HCT116 (cell line): ENCODE measurements at places on chromosomes 12 and 14.

- DNase-seq, result no peak
Measured at GRCh38 chr12:107437954-107438353, 247.6 kb upstream of the PWP1 start.

GRCh38 chr12:129002427-129002826 lies 149.1 kb downstream of the GLT1D1 start:
- no peak for DNase-seq

DNA sequence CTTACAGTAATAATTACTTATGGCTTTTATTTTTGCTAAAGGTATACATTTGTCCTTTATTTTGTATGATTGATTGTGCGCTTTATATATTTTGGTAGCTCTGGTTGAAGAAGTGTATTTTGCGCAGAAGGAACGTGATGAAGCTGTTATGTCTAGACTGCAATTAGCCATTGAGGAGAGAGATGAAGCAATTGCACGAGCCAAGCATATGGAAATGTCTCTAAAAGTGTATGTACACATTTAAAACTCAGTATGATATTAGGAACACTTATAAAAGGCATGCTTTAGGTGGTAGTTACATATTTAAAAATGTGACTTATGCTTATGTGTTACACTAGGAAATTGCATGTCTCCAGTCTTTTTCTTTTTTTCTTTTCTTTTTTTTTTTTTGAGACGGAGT lies 87.5 kb downstream of the MIPOL1 start:
- no peak for DNase-seq

DNA sequence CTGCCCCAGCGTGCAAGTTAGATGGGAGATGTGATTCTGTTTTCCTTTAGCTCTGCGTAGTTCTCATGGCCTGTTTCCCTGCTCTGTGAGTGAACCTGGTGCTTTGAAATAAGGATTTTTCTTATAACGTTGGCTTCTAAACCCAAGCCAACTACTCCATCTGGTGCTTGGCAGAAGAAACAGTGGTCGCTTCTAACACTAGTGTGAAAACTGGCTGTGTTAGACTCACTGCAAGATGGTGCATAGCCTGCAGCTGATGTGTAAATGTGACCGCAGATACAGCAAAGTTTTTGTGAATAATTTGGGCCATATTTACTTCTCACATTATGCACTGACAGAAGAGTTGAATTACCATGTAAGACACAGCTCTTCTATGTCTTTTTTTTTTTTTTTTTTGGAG lies 12.2 kb downstream of the GTF2H3 start:
- no peak for DNase-seq

DNA sequence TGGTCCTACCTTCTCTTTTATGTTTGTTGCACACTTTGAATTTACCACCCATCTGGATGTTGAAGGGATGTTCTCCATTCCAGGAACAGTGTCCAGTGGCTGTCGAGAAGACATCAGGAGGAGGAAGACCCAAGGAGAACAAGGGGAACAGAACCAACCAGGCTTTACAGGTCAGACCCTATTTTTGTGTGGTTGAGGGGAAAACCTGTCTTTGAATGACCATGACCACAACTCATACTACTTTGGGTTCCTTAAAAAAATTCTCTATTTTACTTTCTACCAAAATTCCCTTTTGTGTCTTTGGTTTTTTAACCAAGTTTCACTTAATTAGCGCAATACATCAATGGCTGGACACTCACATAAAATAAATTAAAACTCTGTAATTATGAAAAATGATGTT lies 78.7 kb downstream of the PLXNC1 start:
- DNase-seq, result no peak

DNA sequence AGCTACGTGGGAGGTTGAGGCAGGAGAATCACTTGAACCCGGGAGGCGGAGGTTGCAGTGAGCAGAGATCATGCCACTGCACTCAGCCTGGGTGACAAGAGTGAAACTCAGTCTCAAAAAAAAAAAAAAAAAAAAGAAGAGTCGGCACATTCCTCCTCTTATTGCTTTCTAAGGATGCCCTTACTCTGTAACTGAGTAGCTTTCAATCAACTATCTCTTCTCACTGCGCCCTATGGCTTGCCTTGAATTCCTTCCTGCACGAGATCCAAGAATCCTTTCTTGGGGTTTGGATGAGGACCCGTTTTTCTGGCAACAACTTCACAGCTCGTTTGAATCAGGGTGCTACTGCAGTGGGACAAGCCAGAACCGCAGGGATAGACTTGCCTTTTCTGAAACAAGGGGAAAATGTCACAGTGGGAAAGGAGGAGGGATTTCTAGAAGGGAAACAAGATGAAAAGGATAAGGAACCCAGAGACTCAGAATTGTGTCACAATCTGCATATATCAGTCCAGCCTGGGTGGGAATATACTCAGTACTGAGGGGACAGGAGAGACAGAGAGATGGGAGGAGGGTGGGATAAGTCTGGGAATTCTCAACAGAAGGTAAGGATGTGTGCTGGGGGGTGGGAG lies 16.1 kb upstream of the RND1 start:
- no peak for DNase-seq

- DNase-seq, result no peak
Measured at GRCh38 chr12:17577405-17577804, 512.6 kb downstream of the RERGL start.

- no peak for DNase-seq
Measured at GRCh38 chr14:44170556-44170955, 336.5 kb downstream of the FSCB start.

GRCh38 chr12:130136509-130137039 lies 25.7 kb upstream of the FZD10 start:
- no peak for DNase-seq

DNA sequence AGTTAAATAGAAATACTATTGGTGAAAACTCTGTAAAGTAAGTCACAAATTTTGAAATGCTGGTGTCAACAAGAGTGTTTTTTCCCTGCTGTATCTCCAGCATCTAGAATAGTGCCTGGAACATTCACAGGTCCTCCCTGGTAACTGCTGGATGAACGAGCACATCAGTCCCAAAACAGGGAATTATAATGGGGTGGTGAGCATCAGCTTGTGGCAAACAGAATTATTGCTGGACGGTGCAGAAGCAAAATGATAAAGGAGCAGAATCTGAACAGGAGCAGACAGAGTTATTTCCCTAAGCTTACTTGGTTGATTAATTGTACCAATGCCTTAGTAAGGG lies 129.9 kb downstream of the GRIP1 start:
- no peak for DNase-seq

DNA sequence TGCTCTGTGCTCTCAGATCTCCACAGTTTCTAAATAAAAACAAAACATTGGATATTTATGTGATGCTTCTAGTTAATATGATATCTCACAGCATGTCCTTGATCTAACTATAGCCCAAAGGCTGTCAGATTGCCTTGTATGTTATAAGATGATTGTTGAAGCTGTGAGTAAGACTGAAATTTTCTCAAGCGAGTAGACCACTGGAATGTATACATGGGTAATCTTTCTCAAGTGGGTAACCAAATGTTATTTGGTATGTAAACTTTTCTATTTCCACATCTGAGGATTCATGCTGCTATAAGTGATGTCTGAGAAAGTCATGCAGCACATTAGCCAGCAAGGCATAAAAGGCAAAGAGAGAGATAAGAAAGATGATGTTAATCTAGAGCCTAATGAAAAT lies 886.7 kb downstream of the NRXN3 start:
- DNase-seq, result no peak

GRCh38 chr12:129067491-129067890 lies 214.2 kb downstream of the GLT1D1 start:
- DNase-seq, result no peak

DNA sequence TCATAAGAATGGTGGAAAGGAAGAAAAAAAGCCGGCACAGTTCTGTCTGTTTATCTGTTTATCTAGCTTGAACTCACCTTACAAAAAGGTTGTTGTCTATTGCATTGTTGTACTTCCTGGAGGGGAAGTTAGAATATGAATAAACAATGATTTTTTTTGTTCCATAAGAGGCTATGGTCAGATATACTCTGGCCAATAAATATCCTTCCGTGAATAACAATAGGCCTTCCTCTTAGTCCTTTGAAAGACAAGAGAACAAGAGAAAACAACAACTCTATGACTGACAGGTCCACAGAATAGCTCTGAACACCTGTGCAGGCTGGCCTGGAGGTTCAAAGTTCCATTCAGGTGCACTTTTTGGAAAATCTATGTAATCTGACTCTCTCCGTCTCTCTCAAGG lies 192.8 kb upstream of the KRR1 start:
- DNase-seq, result peak; percentile 58

DNA sequence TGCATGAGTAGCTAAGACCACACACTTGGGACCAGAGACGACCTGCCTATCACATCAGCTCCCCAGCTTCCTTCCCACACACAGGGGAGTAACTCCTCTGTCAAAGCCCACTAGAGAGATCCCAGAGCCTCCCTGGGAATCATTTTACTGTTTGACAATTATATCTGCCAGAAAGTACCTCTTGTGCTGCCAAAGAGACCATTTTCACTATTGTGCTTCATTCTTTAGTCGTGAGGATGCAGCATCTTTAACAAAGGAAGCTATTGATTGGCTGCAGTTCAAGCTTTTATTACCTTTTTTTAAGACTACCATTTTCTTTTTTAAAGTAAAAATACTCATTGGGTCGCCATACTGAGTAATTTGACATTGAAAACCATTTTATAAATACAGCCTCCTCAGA lies 194.5 kb upstream of the RGS6 start:
- no peak for DNase-seq

DNA sequence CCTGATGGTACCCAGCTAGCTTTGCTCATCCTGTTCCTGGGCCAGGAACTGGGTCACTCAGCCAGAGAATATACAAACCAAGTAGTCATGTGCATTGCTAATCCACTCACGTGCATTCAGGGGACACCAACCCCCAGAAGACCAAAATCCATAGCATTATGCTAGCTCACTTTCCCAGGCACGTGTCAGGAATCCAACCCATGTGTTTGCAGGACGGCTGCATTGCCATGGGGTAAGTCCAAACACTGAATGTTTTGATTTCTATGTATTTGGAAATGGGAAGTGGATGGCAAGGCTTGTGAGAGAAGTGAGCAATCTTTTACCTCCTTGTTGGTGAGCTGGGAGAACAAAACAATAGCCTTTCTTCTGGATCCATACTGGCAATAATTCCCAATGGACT lies 87.1 kb upstream of the FOXN3 start:
- DNase-seq, result no peak

GRCh38 chr14:92600318-92601053 lies 86.9 kb downstream of the RIN3 start:
- DNase-seq, result no peak

DNA sequence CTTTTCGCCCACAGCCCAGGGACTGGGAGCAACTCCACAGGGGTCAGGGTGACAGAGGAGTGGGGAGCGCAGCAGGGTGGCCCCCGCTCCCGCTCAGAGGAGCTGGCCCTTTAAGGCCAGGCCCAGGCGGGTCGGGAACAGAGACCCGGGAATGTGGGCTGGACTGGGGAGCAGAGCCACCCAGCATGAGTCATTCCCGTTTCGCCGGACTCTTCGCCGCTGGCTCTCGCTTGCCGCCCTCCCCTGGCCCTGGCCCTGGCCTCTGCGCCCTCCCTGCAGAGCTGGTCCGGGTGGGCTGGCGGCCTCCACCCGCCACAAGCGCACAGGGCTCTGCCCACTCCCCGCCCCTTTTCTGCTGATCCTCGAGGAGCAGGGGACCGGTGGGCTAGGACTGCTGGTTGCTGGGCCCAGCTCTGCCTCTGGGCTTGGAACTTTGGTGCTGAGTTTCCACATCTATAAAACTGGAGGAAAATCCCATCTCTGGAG lies 92.8 kb downstream of the NINJ2 start:
- DNase-seq, result peak; percentile 76

DNA sequence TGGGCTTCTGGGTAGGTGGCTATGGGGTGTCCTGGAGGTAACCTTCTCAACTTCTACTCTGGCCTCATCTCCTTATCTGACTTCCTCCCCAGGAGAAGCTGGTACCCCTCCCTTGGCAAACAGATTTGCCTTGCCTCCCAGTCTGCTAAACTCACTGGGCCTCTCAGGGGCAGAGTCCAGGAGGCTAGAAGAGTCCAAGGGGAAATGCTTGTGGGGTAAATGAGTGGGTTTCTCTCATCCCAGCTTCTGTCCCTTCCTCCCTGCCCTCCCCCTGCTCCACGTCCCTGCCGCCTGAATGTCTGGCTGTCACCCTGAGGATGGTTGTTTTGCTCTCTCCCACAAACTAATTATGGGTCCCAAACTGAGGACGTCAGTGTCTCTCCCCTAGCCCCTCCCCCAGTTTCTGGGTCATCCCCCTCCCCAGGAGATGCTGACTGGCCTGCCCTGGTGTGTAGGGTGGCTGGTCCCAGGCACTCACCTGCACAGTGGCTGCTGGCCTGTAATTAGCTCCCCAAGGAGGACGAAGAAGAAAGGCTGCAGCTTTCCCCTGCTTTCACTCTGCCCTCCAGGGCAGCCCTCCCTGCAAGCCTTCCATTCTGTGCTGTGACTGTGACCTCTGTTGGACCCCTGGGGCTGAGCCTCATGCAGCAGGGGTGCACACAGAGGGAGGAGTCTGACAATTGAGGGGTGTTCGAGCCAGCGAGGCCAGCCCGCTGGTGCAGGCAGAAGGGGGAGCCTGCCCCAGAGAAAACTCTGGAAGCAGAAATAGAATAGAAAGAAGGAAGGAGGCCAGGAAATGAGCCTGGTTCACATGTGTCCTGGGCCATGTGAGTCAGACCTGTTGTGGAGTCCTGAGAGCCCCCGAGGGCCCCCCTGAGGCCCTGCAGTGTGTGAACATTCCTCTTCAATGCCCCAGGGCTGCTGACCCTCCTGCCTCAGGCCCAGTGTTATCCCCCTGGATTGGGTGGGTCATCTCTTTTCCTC lies at the start of gene LRP1-AS:
Gene LRP1-AS, minus strand, starts transcription at position 659 of the 984 bp plus-strand sequence.
- DNase-seq, result no peak

DNA sequence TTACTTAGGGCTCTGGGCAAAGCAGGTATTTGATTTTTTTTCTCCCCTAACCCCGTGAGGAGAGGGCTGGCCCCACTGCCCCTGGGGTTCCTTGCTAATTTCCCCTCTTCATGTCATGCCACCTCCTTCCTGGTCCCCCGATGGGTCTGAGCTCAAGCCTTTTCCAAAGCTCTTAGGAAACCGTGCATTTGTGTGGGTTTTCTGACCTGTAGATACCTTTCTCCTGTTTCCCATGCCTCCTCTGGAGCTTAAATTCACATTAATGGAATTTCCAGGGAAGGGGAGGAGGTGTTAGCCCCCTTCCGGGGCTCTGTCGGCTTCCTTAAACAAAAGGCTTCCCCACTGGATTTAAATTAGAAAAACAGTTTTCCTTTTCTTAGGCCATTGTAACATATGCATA lies 12.6 kb downstream of the SFSWAP start:
- no peak for DNase-seq
